Naive thymus-derived CD4-positive, alpha-beta T cell (primary cell): ENCODE measurements at places on chromosomes 1 and 21. TPM values are rescaled to one million over a fixed set of nuclear protein-coding genes. Genes with fewer than 3 reads are reported as not detected.

DNA sequence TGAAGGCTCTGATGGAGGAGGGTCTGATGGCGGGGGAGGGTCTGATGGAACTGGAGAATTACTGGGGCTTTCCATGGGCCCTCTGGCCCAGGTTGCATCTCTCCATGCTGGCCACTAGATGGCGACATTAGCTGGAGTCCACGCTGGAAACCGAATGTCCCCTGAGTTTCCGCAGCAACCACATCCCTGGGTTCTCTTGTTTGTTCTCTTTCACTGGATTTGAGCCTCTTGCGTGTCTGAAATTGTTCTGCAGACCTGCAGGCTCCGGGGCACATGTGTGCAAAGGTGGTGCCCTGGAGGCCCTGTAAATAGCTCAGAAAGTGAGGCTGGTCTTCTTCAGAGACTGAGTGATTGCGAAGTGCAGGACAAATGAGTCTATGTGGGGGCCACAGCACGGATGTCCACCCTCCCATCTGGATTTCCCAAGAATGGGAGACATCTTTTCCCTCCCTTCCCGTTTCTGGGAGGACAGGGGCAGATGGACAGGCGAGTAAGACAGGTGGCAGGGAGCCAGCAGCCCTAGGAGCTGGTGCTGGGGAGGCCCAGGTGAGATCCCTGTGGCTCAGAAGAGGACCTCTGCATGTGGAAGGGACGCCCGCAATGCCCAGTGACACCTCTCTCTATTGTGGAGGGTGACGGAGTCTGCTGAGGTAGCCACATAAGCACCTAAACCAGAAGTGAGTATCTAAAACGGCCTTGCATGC is 73.2 kb upstream of the ABCG1 start:
- H3K27me3 ChIP-seq = no peaks in the 10 kb centered on the region
- no peak overlapping the region for H3K27ac ChIP-seq
- H3K36me3 ChIP-seq = no peaks in the 10 kb centered on the region
- no peak overlapping the region for H3K4me3 ChIP-seq

DNA sequence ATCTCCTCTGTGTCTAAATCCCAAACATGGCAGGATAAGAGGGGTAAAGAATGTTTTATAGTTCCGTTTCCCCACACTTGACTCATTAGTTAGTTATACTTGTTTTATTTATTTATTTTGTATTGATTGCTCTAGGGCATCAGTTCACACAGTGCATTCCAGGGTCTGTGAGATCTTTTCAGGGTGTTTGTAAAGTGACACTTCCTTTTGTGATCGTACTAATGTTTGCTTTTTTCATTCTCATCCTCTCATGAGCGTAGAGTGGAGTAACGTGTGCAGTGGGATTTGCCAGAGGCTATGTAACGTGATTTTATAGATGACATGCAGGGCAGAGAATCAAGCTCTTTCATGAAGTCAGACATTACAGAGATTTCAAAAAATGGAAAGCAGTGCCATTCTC is 103.2 kb downstream of the SCCPDH start:
- H3K4me3 ChIP-seq = no peak overlapping the region
- no peaks in the 10 kb centered on the region for H3K4me1 ChIP-seq

DNA sequence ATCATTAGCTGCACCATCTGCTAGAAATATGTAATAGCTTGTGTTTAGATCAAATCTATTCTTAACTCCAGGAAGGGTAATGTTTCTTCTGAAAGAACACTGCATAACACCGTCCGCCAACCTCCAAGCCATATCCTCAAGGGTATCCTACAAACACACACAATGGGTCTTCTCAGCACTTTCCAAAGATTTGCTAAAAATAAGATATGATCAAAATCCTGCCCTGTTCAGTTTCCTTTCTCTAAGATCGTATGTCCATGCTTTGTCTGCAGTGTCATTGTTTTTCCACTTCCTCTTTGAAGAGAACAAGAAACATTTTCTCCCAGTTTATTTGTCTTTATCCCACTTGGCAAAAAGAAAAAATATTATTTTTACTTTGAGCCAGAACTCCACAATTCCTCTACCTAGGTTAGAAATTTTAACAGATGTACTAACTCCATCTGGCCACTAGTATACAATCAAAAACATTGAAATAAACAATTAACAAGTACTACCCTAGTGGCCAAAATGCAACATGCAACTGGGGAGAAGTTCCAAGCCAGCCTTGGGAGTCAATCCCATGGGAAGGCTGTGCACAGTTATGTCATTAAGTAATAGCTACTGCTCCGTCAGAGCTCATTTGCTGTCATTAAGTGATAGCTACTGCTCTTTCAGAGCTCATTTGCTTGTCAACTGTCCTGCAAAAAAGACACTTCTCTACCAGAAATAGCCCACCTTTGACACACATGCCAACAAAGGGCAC is 37.8 kb downstream of the FRRS1 start:
- H3K36me3 ChIP-seq = no peaks in the 10 kb centered on the region
- no peak for DNase-seq
- H3K4me1 ChIP-seq = no peaks in the 10 kb centered on the region
- H3K27me3 ChIP-seq = no peaks in the 10 kb centered on the region

GNG12 gene
- not detected for total RNA-seq

DNA sequence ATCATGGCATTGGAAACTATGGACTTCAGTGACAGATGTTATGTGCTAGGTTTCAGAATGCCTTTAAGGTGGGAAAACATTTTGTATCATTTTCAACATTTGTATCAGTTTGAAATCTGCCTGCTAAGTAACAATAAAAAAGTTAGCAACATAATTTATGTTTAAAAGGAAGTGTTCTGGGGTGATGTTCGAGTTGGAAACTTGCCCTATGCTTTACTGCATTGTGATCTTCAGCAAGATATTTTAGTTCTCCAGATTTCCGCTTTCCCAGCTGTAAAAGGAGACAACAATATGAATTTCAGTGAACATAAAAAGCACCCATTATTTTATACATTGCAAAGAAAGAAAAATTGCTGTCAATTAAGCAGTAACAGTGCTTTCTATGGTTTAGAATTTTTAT is 187.4 kb downstream of the DISC1 start:
- no peaks in the 10 kb centered on the region for H3K4me1 ChIP-seq
- H3K36me3 ChIP-seq = peaks cover 19% of the 10 kb centered on the region
- H3K27ac ChIP-seq = no peak overlapping the region
- H3K4me3 ChIP-seq = no peak overlapping the region

GRCh38 chr1:14065486-14065885 is 365.5 kb downstream of the PRDM2 start:
- H3K36me3 ChIP-seq = no peaks in the 10 kb centered on the region
- no peaks in the 10 kb centered on the region for H3K4me1 ChIP-seq
- no peak overlapping the region for H3K4me3 ChIP-seq
- H3K27ac ChIP-seq = no peak overlapping the region
- DNase-seq = no peak

DNA sequence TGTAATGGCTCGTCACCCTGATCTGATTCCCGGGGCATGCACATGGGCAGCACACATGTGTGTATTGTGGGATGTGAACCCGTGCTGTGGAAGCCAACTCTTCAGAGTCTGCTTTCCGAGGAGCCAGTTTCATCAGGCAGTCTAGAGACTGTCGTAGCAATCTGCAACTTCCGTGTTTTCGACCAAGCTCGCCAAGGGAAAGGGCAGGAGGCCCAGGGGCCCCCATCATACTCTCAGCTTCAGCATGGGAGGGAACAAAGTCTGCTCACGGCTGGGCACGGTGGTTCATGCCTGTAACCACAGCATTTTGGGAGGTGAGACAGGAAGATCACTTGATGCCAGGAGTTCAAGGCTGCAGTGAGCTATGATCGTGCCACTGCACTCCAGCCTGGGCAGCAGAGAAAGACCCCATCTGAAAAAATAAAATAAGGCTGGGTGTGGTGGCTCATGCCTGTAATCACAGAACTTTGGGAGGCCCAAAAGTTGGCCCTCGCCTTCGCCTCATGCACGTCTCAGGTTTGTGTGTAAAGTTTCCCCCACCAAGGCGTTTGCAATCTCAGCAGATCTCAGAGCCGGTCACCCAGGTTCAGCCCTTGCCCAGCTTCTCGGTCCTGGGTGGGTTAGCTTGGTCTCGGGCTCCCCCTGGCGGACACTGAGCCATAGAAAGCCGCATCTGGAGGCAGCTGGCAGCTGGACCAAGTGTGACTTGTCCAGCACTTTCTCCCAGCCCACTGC is 48.5 kb upstream of the SLC25A33 start:
- H3K27ac ChIP-seq = no peak overlapping the region
- H3K27me3 ChIP-seq = no peaks in the 10 kb centered on the region
- peak; percentile 85 for DNase-seq
- no peaks in the 10 kb centered on the region for H3K36me3 ChIP-seq
- H3K4me1 ChIP-seq = no peaks in the 10 kb centered on the region
- H3K4me3 ChIP-seq = no peak overlapping the region

DNA sequence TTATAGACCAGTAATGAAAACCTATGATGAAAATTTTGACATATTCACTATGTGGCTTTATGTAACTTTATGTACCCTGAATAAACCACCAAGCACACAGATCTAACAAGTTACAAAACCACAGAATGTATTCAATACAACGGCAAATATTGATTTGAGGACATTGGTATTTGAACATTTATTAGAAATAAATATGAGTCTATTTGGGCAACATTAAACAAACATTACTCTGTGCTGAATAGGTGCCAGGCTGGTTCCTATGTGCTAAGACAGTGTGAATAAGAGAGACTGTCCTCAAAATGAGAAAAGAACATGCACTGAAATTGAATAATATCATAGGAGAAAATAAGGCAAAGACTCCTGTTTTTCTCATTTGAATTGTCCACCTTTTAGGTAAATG is 1341.2 kb downstream of the PLA2G4A start:
- H3K36me3 ChIP-seq = no peaks in the 10 kb centered on the region
- no peak overlapping the region for H3K27ac ChIP-seq
- H3K4me3 ChIP-seq = no peak overlapping the region

DNA sequence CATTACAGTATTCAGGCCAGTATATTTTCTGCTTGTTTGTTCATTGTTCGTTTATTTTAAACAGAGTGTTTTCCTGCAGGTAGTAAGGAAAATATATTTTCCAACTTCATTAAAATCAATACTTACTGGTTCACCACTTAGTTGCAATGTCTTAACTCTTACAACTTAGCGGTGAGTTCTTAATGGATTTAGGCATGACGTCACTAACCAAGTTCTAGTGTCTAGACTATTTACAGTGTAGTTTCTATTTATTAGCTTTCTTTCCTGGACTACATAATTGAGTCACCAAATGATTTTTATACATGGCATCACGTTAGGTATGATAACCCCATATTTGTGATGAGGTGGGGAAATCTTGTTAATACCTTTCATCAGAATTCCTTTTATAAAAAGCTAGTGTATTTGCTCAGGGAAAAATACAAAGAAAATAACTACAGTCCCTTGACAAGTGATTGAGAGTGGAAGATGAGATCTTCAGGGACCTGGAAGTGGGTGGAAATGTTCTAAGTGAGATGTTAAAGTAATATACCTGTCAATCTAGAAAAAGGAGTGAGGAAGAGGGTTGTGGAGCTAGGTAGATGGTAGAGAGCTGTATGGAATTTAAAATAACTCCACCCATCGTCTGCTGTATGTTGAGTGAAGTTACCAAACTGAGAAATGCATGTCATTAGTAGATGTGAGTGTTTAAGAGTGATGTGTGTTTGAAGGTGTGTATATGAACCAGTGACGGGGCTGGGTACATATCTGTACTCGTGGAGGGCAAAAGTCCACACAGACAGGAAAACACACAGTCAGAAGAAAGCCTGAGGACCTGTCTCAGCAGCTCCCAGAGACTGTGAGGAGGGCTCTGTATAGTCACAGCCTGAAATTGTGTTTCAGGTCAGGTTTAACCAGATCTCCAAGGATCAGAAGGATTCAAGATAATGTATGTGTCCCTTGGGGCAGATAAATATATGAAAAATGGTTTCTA is 197.6 kb upstream of the ADAMTS5 start:
- H3K27ac ChIP-seq = no peak overlapping the region
- no peaks in the 10 kb centered on the region for H3K4me1 ChIP-seq
- DNase-seq = no peak
- H3K27me3 ChIP-seq = no peaks in the 10 kb centered on the region
- no peak overlapping the region for H3K4me3 ChIP-seq
- H3K36me3 ChIP-seq = no peaks in the 10 kb centered on the region

DNA sequence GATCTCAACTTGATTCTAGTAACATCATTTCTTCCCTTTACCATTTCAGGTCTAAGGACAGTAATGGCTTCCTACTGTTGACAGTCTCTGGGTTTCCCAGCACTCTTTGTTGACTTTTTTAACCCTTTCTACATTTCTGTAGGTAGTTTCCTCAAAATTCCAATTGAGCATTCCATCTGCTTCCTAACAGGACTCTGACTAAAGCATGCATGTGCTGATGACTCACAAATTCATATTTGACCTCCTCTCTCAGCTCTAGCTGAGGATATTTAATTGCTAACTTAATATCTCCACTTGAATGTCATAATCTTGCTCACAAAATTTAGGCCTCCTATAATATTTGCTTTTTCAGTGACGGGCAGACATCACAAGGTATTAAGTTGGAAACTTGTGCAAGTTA is 93.3 kb upstream of the ZNHIT6 start:
- H3K4me3 ChIP-seq = no peak overlapping the region
- H3K27ac ChIP-seq = no peak overlapping the region
- no peaks in the 10 kb centered on the region for H3K27me3 ChIP-seq
- DNase-seq = no peak
- H3K4me1 ChIP-seq = no peaks in the 10 kb centered on the region

- H3K4me1 ChIP-seq = no peaks in the 10 kb centered on the region
- no peak overlapping the region for H3K4me3 ChIP-seq
- H3K36me3 ChIP-seq = no peaks in the 10 kb centered on the region
- no peak overlapping the region for H3K27ac ChIP-seq
- no peaks in the 10 kb centered on the region for H3K27me3 ChIP-seq
These were observed 10.2 kb downstream of the DHCR24 start for GRCh38 chr1:54876814-54877213.
